OCI-LY7 (cell line): ENCODE measurements at places on chromosomes 13 and 19.

DNA sequence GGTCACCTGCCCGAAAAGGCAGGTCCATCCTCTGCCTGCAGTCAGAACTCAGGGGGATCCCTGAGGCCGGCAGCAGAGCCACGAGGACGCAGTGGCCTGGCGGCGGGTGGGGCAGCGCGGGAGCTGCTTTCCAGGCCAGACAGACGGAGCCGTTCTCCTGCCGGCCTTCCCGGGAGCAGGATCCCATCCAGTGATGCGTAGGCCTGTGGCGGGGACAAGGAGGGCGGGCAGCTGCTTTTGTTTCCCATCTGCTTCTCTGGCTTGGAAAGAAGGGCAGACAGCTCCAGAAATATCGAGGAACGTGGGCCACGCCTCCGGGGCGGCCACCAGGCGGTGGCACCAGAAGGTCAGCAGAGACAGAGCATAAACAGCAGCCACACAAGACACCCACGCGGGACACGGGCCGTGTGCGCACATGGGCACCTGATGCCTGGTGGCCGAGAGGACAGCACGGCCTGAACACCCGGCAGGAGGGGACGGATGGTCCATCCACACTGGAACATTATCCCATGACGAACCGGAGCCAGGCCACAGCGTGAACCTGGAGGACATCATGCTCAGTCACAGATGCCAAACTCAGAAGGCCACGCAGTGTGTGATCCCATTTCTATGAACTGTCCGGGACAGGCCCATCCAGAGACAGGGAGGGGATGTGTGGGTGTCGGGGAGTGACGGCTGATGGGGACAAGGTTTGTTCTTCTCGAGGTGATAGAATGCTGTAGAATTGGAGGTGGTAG lies 13.9 kb upstream of the MKNK2 start:
- no peak for DNase-seq

DNA sequence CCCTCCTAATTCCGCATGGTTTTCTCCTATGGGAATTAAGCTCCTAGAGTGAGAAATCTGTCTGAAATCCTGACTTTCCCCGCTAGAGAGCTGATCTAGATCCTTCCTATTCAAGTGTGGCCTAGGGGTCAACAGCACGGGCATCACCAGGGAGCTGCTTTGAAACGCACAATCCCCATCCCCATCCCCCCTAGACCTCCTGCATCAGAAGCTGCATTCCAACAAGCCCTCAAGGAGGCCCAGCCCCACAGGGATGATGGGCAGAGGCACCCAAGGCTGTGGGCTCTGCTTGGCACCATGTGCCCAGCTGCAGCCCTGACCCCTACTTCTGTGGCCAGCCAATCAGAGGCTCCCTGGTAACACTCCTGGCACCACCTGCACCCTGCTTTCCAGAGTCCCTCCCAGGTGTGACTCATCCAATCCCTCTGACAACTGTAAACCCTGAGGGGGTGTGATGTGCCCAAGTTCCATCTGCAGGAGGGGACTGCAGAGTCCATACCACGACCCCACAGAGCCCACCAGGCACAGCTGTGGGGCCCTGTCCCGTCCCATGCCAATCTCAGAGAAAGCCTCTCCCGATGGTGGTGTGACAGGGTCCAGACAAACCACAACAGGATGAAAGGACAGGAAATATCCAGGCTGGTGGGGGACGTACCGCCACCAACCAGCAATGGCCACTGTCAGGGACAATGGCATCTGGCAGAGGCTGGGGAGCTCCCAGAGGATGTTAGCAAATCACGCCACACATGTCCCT lies 19.8 kb upstream of the SLC35E1 start:
- no peak for DNase-seq

GRCh38 chr19:16106121-16106520 lies 5.6 kb upstream of the RAB8A start:
- DNase-seq = peak; percentile 28

- DNase-seq = no peak
Observed at GRCh38 chr13:80339563-80339911, 1.4 kb downstream of the SPRY2 start.

DNA sequence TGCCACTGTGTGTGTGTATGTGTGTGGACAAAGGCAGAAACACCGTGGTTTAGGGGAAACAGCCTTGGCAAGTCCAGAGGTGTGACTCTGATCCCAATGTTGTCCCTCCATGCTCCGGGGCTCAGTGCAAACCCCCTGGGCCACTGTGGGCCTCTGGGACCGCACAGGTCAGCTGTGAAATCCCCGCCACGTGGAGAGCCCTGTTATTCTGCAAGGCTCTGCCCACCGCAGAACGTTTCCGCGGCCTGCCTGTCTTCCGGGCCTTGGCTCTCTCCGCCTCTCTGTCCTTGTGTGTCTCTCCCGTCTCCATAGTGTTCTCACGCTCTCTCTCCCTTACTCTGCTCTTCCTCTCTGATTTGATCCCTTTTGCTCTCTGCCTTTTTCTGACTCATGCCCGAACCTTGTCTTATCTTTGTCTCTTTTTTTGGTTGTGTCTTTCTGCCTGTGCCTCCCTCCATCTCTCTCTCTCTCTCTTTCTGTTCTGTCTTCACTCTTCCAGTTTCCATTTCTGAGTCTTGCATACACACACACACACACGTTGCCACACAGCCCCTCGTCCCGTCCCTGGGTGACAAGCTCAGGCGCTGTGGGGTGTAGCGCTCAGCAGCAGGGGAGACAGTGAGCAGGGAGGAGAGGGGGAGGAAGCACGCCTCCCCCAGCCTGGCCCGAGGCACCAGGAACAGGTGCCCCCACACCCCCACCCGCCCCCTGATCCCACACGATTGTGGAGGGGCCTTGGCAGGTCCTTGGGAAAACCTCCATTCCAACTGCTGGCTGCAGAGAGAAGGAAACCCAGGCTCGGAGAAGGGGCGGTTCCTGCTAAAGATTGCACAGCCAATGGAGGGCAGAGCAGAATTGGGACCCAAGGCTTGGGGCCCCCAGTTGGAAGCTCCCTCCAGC lies 3.0 kb downstream of the TTYH1 start:
- DNase-seq = no peak

DNA sequence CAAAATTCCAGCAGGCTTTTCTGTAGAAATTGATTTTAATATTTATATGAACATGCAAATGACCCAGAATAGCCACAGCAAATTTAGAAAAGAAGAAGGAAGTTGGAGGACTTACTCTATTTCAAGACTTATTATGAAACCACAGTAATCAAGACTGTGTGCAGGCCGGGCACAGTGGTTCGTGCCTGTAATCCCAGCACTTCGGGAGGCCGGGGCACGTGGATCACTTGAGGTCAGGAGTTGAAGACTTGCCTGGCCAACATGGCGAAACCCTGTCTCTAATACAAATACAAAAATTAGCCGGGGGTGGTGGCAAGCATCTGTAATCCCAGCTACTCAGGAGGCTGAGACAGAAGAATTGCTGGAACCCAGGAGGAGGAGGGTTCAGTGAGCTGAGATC lies 6.0 kb upstream of the FFAR2 start:
- DNase-seq = no peak

- no peak for DNase-seq
Observed at GRCh38 chr13:25432691-25433090, 60.9 kb downstream of the ATP8A2 start.

- no peak for DNase-seq
Observed at GRCh38 chr13:107842562-107843180, 372.7 kb downstream of the LIG4 start.

DNA sequence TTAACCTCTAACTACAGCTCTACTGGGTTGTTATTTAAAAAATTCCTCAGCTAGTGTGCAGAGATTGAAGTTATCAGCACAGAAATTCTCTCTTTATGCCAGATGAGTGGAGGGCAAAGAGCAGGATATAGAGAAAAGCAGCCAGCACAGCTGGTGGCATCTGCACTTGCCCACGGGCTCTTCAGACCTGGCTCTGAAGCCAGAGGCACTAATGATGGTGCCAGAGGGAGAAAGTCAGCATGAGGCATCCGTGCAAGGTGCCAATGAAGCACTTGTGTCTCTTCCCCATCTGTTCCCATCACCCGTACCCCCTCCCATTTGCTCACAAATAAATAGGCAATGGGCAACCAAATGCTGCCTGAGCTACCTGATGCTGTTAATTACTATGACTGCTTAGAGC lies 138.9 kb downstream of the OLFM4 start:
- DNase-seq = no peak

DNA sequence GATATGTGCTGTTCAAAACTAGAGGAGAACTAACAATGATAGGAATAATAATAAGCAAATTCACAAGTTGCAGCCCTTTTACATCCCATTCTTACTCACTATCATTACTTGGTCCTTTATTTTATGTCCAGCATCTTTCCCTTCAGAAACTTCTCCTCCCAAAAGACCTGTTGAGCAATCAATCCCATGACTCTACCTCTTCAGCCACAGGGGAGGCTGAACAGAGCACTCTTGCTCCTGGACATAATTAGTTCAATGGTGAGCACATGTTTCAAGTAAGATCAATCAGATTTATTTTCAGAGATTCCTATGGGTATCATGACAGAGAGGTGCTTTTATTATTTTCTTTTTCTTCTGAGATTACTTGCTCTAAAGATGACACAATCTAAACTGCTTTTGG lies 260.0 kb downstream of the COG6 start:
- no peak for DNase-seq

GRCh38 chr19:46787331-46788261 lies 798 bp downstream of the SLC1A5 start:
- DNase-seq = peak; percentile 56

GRCh38 chr19:35013041-35013819 lies 13.1 kb downstream of the GRAMD1A start:
- peak; percentile 62 for DNase-seq

DNA sequence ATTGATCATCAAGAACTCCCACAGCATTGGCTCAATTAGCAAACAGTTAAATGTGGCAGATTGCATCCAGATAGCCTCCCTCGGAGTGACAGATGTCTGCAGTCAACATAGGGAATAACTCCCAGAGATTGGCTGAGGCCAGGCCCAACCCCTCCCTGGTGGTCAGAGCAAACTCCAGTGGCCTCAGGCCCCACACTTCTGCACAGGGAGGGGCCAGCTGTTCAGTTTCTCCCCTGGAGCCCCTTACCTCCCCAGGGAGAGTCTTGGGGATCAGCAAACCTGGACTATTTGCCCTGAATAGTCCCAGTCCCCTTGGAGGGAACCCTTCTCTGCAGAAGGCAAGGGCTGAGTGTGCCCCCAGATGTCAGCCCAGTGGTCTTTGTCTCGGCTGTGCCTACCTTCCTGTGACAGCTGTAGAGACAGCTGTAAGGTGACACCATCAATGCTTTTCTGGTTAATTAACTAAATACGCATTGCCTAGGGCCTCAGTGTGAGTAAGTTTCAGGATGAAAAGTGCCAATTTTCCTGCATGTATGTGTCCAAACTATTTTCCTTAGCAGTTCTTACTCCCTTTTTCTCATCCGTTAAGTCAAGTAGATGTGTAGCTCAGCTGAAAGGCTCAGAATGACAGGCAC lies 102.7 kb upstream of the UQCRFS1 start:
- no peak for DNase-seq

- DNase-seq = no peak
Observed at GRCh38 chr13:102317593-102317992, 84.3 kb downstream of the FGF14 start.

DNA sequence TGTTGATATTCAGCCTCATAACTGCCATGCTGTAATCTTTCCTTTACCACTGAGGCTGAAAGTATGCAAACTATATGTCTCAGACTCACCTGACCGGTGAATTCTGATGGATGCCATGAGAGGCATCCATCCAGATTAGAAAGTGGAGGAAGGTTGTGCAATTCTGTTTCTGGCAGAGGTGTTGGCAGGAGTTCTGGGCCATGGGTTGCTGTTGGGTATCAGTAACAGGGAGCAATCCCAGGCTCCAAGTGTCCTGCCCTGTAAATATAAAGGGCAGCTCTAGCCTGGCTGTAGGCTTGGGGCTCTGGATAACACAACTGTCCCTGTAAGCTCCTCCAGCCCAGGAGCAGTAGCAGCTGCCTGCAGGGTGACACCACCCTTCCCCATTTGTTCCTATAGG lies 77.4 kb upstream of the ABCC4 start:
- DNase-seq = no peak

DNA sequence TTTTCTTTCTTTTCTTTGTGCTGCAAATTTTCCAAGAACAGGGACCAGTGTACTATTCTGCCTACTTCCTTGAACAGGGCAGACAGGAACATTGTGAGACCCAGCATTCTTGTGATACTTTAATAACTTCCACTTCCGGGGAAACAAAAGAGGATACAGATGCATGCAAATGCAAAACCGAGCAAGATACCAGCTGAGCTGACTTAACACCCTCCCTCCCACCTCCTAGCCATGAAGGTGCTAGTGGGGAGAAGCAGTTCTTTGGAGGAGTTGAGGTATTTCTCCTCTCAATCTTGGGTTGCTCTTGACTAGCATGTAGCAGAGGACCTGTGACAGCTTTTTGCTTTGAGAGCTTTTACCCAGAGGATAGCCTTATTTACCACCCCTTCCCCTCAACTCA lies 111.2 kb downstream of the KLF5 start:
- DNase-seq = peak; percentile 11

DNA sequence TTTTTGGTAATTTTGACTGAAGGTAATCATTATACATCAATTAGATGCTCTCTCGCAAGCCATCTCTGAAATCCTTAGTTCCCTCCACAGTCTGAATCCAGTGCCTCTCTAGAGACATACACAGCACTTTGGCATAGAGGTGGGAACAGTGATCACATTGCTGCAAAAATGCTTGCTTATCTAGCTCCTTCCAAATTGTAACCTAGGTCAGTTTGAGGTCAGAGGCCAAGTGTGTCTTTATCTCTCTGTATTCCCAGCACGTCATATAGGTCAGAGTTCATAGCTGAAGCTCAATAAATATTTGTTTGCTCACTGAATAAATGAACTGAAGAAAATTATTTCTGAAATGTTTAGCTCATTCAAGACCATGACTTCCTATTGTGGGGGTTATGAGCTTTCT lies 462.5 kb downstream of the DIAPH3 start:
- DNase-seq = no peak

- peak; percentile 35 for DNase-seq
Observed at GRCh38 chr19:12757544-12758274, 6.1 kb downstream of the BEST2 start.

GRCh38 chr19:35214766-35215422 lies 13.6 kb downstream of the FAM187B start:
- DNase-seq = no peak

DNA sequence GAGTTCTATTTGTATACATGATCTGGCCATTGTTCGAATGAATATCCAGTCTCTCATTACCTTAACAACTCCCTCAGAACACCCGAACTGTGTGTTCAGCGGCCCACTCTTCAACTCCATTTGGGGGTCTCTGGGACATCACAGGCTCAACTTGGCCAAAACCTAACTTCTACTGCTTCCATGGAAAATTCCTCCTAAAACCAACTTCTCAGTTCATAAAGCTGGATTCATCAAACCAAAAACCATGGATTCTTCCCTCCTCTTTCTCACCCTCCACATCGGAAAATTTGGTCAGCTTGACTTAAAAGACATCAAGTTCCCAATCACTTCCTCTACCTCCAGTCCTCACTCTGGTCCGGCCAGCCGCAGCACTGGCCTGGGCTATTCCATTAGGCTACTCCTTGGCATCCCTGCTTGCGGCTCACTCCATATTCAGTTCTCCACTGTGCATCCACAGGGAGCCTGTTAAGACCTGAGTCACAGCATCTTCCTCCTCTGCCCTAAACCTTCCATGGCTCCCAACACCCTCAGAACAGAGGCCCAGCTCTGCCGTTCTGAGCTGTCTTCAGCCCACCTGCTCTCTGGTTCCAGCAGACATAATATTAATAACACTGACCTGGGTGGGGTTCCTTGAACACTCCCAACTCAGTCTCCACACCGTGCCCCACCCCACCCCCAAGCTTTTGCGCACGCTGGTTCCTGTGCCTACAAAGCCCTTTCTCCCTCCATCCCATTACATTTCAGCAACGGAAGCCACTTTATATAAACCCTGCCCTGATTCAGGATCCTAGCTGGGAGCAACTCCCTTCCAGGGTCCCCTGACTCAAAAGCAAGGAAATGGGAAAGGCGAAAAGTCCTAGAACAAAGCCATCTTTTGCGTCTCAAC lies 1.1 kb downstream of the ZNF792 start:
- DNase-seq = no peak
